ENCODE measurements at places on chromosomes 1 and 21. TPM values are rescaled to one million over a fixed set of nuclear protein-coding genes. Genes with fewer than 3 reads are reported as not detected.

DNA sequence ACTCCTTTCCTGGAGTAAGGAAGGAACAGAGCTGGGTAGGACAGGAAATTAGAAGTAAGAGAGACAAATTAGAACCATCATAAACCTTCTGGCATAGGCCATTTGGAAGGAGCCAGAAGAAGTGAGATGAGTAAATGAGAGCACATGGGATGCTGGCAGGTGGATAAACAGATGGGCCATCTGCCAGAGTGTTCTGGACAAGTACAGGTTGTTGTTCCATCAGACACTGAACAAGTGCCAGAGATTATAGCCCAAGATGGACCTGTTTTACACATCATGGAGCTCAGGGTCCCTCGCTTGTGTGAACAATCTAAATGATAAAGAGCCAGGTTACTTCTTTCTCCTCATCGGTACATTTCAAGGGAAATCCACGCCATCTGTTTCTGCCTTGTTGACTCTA lies 200.3 kb downstream of the HHIPL2 start:
- H3K4me1 ChIP-seq = no peaks in the 10 kb centered on the region
- no peaks in the 10 kb centered on the region for H3K36me3 ChIP-seq
- H3K4me3 ChIP-seq = no peak overlapping the region
- H3K27ac ChIP-seq = no peak overlapping the region

GRCh38 chr1:6073480-6074053 lies 27.9 kb downstream of the KCNAB2 start:
- no peak overlapping the region for H3K4me3 ChIP-seq
- H3K27me3 ChIP-seq = peaks cover 10% of the 10 kb centered on the region
- no peak for DNase-seq
- H3K4me1 ChIP-seq = no peaks in the 10 kb centered on the region
- H3K36me3 ChIP-seq = no peaks in the 10 kb centered on the region
- no peak overlapping the region for H3K27ac ChIP-seq

The PCNX2 gene
- polyA plus RNA-seq = 0.21 TPM

The SNAPIN gene
- polyA plus RNA-seq = 60.4 TPM

The STIL gene
- 1.0 TPM for polyA plus RNA-seq

GRCh38 chr1:7650801-7651200 lies 120.3 kb upstream of the VAMP3 start:
- H3K27ac ChIP-seq = no peak overlapping the region
- no peak overlapping the region for H3K4me3 ChIP-seq
- peaks cover under 1% of the 10 kb centered on the region for H3K4me1 ChIP-seq

- DNase-seq = no peak
- no peaks in the 10 kb centered on the region for H3K4me1 ChIP-seq
- H3K27ac ChIP-seq = no peak overlapping the region
- no peaks in the 10 kb centered on the region for H3K36me3 ChIP-seq
Measured at GRCh38 chr1:156360534-156360933, 8.5 kb upstream of the RHBG start.

- no peaks in the 10 kb centered on the region for H3K36me3 ChIP-seq
- no peak for DNase-seq
- H3K4me1 ChIP-seq = no peaks in the 10 kb centered on the region
- no peak overlapping the region for H3K27ac ChIP-seq
Measured at GRCh38 chr1:209229494-209230061, 353.9 kb upstream of the CAMK1G start.

The TRIM45 gene
- polyA plus RNA-seq = 17.1 TPM

DNA sequence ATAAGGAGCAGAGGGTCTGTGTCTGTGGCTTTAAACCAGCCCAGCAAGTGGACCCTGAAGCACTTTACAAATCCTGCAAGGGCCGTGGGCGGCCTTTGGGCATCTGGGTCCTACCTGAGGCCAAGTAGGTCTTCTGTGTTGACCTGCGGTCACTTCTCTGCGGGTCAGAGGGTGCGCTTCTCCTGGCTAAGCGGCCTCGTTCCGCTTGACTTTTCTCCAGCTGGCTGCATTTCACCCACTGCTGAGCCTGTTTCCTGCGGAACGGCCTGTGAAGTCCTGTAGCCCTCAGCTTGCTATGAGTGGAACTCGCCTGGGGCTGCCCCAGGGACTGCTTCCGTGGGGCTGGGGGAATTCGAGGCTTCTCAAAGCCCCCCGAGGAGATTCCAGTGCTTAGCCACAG lies 43.3 kb downstream of the SLC37A1 start:
- no peak overlapping the region for H3K27ac ChIP-seq
- no peaks in the 10 kb centered on the region for H3K4me1 ChIP-seq
- no peaks in the 10 kb centered on the region for H3K36me3 ChIP-seq
- H3K27me3 ChIP-seq = no peaks in the 10 kb centered on the region
- H3K4me3 ChIP-seq = no peak overlapping the region
- DNase-seq = no peak

GRCh38 chr1:203554071-203554470 lies 60.1 kb downstream of the OPTC start:
- H3K27me3 ChIP-seq = no peaks in the 10 kb centered on the region
- H3K4me1 ChIP-seq = peaks cover 36% of the 10 kb centered on the region
- no peak overlapping the region for H3K4me3 ChIP-seq

The TMEM82 gene
- not detected for polyA plus RNA-seq

GRCh38 chr1:30068787-30069472 lies 654.5 kb downstream of the MATN1 start:
- no peak for DNase-seq
- no peaks in the 10 kb centered on the region for H3K36me3 ChIP-seq
- peaks cover 7% of the 10 kb centered on the region for H3K27me3 ChIP-seq
- no peak overlapping the region for H3K27ac ChIP-seq

The LCE2A gene
- polyA plus RNA-seq = not detected

DNA sequence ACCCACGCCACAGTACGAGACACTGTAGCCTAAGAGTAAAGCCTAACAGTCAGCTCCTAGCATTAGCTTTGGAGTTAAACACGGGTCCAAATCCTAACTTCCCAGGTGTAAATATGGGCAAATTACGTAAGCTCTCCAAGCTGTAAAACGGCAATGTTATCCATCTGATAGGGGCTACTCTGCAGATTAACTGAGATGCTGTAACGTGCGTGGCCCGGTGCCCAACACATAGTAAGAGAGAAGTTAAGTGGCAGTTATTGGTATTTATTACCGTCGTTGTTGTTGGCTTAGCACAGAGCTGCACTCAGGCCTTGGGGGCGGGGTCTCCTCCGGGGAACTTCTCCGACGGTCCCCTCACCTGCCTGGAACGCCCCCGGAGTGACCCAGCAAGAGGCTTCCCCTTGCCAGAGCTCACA lies 457 bp downstream of the TRAPPC3 start:
- peaks cover 39% of the 10 kb centered on the region for H3K4me1 ChIP-seq
- no peak for DNase-seq
- H3K4me3 ChIP-seq = peak overlapping the region; percentile 79
- peak overlapping the region; percentile 93 for H3K27ac ChIP-seq
- no peaks in the 10 kb centered on the region for H3K36me3 ChIP-seq

DNA sequence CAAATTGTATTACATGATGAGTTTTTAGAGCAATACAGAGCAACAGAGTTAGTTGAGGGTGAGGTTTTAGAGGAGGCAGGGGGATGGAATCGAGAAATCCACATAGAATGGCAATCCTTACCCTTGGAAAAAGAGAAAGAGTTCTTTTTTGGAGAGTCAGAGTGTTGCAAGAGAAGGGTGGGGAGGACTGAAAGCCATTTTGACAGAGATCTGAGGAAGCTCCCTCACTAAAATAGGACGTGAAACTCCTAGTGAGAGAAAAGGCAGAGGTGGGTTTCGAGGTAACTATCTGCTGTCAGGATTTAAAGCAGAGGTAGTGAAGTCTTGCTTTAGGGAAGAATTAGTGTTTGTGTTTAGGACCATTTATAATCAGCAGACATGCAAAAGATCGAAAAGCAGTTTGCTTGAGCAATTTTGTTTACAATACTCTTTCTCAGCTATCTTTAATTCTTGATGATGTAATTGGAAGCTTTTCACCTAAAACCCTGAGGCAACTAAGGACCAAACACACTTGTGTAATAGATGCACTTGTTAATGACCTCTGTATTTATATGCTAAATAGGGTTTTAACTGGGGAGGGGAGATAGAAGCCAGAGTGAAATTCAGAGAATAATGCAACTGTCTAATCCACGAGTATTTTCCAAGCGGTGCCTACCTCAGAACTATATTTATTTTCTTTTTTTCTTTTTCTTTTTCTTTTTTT lies 20.0 kb downstream of the ADAMTS5 start:
- no peaks in the 10 kb centered on the region for H3K27me3 ChIP-seq
- H3K27ac ChIP-seq = no peak overlapping the region
- no peak for DNase-seq
- peaks cover 8% of the 10 kb centered on the region for H3K4me1 ChIP-seq
